ENCODE measurements at places on chromosomes 6 and 20.

DNA sequence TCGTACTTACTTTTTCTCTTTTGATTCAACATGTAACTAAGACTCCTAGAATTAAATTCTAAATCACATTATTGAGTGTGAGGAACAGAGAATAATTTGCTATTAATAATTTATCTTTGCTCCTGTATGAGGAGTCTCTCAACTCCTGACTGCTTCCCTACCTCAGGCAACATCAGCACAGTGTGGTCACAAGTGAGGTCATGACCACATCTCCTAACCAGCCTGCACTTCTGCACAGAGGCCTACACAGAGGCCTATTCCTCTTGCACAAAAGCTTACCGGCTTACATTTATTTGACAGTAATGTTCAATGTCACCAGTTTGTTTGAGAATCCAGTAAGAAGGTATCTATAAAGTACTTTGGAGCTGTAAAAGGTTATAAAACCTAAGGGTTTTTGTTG is 637.4 kb upstream of the MARCKS start:
- no peak for DNase-seq

DNA sequence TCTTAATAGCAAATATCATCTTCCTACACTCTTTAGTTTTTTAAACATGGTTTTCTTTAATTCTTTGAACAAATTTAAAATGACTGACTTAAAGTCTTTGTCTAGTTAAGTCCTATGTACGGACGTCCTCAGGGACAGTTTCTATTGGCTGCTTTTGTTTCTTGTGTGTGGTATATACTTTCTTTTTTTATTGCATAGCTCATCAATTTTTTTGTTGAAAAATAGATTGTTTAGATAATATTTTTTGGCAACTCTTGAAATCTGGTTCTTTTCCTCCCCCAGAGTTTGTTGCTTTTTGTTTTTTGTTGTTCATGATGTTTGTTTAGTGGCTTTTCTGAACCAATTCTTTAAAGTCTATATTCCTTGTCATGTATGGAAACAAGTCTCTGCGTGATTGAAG is 479.8 kb downstream of the PREX1 start:
- no peak for DNase-seq

- no peak for DNase-seq
These were observed 77.1 kb downstream of the TMEM170B start for GRCh38 chr6:11614534-11615213.

DNA sequence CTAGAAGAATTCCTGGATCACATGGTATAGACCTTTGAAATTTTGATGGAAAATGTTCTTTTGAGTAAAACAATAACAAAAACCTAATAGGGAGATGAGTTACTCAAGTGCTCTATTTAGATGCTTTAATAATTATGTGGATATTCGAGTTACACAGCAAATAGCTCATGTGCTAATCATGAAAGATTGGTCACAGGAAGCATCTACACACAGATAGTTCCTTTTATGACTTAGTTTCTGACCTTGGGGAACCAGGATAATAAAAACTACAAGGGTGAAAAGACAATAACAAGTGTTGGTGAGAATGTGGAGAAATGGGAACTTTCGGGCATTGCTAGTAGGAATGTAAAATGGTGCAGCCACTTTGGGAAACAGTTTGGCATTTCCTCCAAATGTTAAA is 19.7 kb downstream of the UBE2V1 start:
- no peak for DNase-seq

DNA sequence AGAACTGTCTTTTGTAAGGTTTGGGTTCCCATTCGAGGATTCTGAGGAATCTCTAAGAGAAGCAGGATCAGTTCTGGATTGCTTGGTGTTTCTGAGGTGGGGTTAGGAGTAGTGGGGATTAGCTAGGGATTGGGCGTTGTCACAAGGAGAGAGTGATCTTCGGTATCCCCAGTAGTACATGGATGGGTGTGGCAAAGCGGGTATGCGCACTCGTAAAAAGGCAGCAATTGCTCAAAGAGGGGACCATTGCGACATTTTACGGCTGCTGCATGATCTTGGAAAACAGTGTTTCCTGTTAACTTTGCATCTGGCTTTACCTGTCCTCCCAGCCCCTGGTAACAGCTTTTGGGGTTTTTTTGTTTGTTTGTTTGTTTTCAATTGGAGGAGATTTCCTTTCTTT is 9.7 kb upstream of the ZSCAN9 start:
- DNase-seq = no peak

DNA sequence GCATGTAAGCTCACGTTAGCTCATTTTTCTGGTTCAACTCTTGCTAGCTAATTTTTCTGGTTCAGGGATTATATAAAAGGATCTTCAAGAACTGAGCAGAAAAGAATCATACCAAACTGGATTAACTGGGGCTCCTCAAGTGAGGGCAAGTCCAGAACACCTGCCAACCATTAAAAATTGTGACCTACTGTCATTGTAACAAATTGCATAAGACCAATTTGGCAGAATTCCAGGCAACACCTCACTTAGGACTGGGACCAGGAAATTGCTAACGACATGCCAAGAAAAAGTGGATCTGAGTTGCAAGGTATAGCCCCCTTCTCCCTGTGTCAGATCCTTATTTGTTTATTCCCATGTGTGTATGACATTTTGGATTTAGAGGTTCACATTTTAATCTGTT is 216.6 kb downstream of the HIVEP2 start:
- DNase-seq = no peak

- no peak for DNase-seq
These were observed 19.9 kb upstream of the POPDC3 start for GRCh38 chr6:105199711-105200110.

- DNase-seq = no peak
These were observed 186.1 kb upstream of the THBS2 start for GRCh38 chr6:169439710-169440109.

GRCh38 chr20:34922654-34923381 is 32.8 kb downstream of the GSS start:
- no peak for DNase-seq

GRCh38 chr6:37688078-37688850 is 9.4 kb downstream of the MDGA1 start:
- no peak for DNase-seq

DNA sequence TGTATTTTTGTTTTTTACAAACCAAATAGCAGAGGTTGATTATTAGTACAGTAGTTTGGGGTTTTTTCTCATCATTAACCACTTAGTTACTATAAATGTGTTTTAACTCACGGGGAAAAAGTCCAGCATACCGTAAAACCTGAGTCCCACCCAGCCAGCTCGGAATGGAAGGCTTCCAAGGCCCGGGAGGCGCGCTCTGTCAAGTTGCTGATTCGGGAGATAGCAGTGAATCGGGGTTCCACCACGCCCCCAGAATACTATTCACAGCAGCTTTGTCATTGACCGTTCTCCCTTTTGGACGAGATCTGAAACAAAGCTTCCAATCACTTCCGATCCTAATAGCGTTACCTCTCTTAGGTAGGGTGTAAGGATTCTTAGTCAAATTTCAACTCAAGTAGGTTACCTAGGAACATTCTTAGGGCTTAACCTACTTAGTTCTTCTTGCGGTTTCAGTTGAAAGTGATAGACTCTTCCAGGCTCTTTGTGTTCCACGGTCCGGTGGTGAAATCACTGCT is 232.8 kb upstream of the QKI start:
- DNase-seq = no peak

DNA sequence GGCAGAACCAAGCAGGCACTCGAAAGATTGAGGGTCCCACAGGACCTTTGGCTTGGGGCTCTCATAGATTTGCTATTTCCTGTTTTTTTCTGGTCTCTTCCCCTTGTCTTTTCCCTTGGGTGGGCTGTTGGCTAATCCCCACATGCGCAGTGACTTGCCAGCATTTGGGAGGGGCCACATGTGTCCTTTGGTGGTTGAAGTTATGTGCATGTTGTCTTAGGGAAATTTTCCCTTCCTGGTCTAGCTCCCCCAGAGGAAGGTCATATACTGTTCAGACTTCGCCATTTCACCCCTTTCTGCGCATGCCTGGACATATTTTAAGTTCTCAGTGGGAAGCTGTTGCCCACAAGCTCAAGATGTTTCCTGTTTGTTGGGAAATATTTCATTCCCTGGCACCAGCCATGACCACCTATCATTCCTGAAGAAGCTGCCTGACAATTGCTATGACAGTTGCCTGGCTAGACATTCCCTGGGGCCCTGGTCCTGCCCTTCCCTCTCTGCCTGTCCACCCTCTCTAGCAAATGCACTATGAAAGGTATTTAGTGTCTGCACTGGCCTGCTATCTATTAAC is 156.2 kb upstream of the THBS2 start:
- no peak for DNase-seq

GRCh38 chr6:38113825-38114576 is 294.5 kb downstream of the ZFAND3 start:
- no peak for DNase-seq

DNA sequence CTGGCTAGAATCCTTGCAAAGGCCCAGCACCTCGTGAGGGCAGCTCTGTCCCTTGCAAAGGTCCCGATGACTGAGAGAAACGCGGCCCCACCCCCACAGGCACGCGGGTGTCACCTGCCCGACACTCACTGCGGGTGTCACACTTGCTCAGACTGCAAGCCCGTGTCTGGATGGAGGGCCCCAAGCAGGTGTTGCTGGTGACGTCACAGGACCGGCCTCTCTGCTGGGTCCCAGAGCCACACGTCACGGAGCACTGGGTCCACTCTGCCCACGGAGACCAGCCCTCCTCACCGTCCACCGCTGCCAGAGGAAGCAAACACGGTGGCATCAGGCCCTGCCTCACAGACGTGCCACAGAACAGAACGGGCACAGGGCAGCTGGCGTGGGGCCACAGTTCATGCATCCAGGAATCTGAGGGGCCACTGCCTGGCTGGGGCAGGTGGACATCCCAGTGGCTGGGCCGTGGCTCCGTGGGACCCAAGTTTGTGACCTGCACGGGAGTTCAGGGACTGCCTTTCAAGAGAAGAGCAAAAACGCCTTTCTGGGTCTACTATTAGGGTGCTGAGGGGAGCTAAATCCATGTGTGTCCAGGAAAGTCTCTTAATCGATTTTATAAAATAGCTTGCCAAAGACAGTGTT is 16.0 kb downstream of the THBS2 start:
- DNase-seq = no peak

DNA sequence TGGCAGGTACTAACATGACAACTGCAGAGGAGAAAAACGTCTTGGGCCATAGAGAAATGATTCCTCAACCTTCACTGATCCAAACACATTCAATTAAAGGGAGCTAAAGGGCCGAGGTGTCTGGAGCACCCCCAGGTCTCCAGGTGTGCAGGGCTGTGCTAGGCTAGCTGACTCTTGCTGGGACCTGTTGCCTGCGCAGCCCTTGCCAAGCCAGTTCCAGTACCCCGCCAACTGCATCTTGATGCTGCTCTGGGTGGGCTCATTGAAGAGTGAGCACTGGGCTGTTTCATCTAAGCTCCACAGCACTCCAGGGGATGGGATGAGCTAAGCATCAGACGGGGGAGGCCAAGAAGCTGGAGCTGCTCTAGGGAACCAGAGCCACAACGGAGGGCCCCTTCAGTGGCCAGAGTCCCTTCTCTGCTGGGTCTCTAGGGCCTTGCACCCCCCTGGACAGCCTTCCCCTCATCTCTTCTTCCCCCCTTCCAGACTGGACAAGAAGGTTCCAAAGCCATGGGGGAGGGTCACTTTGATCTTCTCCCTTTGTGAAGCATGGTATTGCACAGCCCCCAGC is 15.9 kb downstream of the LEMD2 start:
- no peak for DNase-seq

DNA sequence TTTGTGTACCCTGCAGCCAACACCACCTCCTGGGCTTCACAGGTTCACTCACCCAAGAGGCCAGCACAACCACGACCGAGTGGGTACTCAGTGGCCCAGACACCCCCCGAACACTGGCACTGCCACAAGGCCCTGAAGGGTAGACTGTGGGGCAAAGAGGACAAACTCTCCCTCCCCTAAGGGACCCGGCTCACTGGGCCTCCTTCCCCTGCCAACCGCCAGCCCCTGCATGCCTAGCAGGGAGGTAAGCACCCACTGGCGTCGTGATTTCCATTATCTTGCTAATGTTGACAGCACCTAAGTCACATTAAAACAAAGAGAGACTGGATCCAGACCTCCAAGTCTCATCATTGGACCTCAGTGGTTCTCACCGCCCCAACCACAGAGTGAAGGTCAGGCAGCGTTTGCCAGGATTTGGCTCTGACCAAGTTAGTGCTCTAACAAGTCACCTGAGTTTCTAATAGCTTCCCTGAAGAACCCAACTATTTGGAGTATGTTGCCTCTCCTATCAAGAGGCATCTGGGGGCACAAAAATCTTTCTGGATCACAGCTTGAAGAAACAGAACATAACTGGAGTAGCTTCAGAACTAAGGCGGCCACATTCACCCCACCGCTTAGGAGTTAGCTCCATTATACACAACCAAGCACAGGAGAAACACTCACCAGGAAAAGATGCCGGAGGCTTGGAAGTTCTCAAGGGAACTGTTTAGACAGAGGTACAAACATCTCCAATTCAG is 14.0 kb upstream of the APMAP start:
- DNase-seq = no peak

GRCh38 chr20:1818895-1819294 is 76.3 kb upstream of the SIRPA start:
- DNase-seq = no peak

- DNase-seq = no peak
These were observed 93.4 kb upstream of the BTN3A2 start for GRCh38 chr6:26271668-26272024.

- no peak for DNase-seq
These were observed 145.9 kb upstream of the FBXL4 start for GRCh38 chr6:99093456-99094190.

- no peak for DNase-seq
These were observed 63.3 kb upstream of the CARMIL1 start for GRCh38 chr6:25215881-25216280.

GRCh38 chr6:74253261-74253660 is 557.3 kb downstream of the CD109 start:
- DNase-seq = no peak

GRCh38 chr6:35602133-35602946 is 86.4 kb downstream of the FKBP5 start:
- DNase-seq = peak; percentile 29

- DNase-seq = no peak
These were observed 2.5 kb upstream of the SH3BGRL2 start for GRCh38 chr6:79628466-79629288.

GRCh38 chr20:41030531-41031242 is 2.1 kb downstream of the TOP1 start:
- no peak for DNase-seq

DNA sequence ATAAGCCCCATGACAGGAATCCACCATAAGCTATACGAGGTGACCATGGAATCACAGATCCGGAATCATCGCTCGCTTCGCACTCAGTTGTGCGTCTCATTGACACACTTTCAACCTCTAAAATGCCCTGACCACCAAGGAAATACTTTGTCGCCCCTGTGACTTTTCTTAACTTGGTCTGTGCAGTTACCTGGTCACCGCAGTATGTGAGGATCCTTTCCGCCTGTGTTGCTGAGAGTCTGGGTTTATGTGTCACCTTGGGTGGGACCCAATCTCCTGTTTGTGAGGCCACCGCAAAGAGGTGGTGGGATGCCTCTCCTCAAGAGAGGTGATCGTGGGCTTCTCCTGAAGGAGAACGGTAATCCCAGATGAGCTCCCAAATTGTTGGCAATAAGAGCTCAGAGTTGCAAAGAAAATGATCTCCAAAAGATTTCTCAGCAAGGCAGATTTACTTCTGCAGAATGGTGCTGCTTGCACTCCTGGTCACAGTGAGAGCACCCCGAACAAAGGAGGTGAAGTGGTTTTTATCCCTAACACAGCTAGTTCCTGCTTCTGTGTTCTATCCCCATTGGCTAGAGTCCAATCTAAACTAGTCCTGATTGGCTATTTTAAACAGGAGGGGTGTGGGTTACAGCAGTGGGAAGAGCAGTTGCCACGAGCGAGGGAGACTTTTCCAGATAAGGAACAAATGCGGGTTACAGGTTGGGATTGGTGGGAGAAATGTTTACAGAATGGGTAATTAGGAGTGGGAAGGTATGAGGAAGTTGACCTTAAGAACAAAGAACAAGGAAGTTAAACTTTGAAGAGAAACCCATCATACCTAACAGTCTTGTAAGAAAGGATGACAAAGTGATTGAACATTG is 9.1 kb upstream of the ZNFX1 start:
- no peak for DNase-seq
